ENCODE measurements at places on chromosomes 5 and 9. TPM values are rescaled to one million over a fixed set of nuclear protein-coding genes. Genes with fewer than 3 reads are reported as not detected.
A peak's percentile ranks its signal among the peaks of the same experiment; 100 is the strongest.

- no peak for DNase-seq
- H3K4me1 ChIP-seq, result peaks cover 5% of the 10 kb centered on the region
- H3K27me3 ChIP-seq, result no peaks in the 10 kb centered on the region
- H3K4me3 ChIP-seq, result no peak overlapping the region
Measured at GRCh38 chr5:132877938-132878337, 4.5 kb downstream of the LEAP2 start.

DNA sequence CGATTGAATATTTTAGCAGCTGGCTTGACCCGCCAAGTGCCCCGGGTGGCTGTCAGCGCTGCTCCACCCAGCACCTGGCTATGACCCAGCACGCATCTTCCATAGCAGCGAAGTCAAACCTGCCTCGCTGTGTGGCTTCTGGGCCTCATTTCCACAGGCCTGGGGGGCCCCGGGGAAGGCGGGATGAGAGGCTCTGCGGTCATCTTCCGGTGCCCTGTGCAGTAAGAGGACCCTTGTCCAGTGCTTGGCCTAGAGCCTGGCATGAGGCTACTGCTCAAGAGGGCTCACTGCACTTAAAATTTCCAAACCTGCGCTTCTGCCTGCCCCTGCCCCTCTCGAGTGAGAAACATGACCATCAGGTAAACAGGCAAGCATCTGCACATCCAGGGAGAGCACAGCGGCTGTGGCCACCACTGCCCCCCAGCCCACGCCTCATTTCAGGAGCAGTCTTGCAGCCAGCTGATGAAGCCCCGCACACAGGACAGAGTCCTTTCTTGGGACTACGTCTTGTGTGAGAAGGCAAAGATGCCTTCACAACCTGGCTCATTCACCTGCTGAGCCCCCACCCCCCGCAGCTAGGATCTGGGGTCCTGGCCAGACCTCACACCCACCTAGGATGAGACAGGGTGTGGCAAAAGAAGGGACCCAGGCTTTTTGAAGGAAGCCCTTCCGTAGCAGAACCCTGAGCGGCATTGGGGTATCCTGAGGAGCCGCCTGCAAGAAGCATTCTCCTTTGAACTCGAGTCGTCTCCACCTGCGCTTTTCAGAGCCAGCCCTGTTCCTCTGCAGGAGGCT lies 69.5 kb upstream of the UNC5A start:
- no peak overlapping the region for H3K27ac ChIP-seq
- peak; percentile 69 for DNase-seq
- no peak overlapping the region for H3K4me3 ChIP-seq
- no peaks in the 10 kb centered on the region for H3K4me1 ChIP-seq

Gene PFN3
- not detected for total RNA-seq

DNA sequence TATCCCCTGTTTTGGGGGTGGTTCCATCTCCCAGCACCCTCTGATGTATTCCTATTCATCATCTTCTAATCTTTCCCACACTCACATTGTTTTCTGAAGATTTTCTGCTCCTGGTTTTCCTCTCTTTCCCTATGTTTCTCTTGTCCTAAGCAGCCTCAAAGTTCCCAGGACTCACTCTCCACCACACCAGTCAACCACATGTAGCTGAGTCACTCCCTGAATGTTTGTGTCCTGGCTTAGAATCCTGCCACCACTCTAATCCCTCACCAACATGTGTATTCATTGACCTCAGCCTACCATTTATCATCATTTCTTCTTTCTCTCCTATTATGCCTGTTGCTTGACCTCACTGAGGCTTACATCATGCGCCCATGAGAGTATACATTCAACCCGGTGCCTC lies 282.4 kb upstream of the ADAMTS16 start:
- no peaks in the 10 kb centered on the region for H3K4me1 ChIP-seq
- DNase-seq, result no peak
- H3K36me3 ChIP-seq, result no peaks in the 10 kb centered on the region
- no peak overlapping the region for H3K27ac ChIP-seq

DNA sequence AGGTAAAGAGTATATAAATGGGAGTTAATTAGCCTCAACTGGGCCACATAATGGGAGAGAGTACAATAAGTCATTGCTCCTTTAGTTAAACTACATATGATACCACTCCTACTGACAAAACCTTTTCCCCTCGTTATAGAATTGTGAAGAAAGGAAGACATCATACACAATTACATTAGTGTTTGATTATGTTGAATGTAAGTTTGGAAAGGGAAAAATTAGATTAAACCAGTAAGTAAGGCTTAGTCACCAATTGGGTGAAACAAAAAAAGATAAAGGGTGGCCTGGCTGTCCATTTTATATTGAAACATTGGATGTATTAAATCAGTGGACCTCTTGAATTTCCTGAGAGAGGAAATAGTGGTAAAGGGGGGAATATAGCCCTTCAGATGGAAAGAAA lies 464.3 kb upstream of the PAPPA start:
- no peak overlapping the region for H3K4me3 ChIP-seq
- H3K27me3 ChIP-seq, result no peaks in the 10 kb centered on the region
- no peaks in the 10 kb centered on the region for H3K36me3 ChIP-seq
- H3K27ac ChIP-seq, result no peak overlapping the region
- H3K4me1 ChIP-seq, result no peaks in the 10 kb centered on the region

- H3K27me3 ChIP-seq, result no peaks in the 10 kb centered on the region
- no peaks in the 10 kb centered on the region for H3K36me3 ChIP-seq
- H3K27ac ChIP-seq, result no peak overlapping the region
- H3K4me3 ChIP-seq, result no peak overlapping the region
Measured at GRCh38 chr5:157535042-157535865, 40.3 kb downstream of the ADAM19 start.

DNA sequence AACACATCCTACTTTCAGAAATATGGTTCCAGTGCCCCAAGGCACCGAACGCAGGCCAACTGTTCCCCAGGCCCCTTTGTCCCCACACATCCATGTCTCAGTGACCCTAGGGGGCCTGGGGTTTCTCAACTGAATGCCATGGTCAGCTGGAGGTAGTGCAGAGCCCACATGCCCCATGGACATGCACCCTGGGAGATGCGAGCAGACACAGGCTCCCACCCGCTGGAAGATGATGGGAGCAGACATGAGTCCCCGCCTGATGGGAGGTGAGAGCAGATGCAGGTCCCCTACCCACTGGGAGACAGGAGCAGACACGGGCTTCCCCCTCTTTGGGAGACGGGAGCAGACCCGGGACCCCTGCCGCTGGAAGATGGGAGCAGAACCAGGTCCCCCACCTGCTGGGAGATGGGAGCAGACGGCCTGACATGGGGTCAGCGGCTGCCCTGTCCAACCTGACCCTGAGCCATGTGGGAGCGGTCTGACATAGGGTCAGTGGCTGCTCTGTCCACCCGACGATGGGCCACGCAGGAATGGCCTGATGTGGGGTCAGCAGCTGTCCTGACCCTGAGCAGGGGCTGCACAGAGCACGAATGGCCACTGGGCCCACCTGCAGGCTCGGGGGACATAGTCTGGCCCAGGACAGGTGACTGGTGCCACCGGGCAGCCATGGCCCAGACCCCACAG lies 18.4 kb downstream of the ZDHHC11B start:
- H3K4me1 ChIP-seq, result no peaks in the 10 kb centered on the region
- H3K27me3 ChIP-seq, result no peaks in the 10 kb centered on the region
- H3K27ac ChIP-seq, result no peak overlapping the region

DNA sequence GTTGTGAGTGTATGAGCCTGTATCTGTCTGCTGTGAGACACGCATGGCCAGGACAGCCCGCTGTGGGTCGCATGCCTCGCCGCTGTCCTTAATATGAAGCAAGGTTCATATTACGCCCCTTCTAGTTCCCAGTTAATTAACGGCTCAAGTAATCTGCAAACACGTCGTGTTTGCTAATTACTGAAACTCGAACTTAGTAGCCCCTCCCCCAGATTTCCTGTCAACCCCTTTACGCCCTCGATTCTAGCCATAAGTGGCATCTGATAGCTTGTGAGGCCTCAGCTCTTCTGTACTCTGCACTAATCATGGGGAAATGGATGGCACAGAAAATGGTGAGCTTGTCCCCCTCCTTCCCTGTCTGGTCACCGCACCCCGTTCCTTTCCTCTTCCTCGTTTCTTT lies 116.9 kb upstream of the OTULINL start:
- no peak overlapping the region for H3K4me3 ChIP-seq
- no peaks in the 10 kb centered on the region for H3K27me3 ChIP-seq
- DNase-seq, result no peak
- H3K27ac ChIP-seq, result no peak overlapping the region
- peaks cover 3% of the 10 kb centered on the region for H3K36me3 ChIP-seq

Gene CDO1
- total RNA-seq, result 27.7 TPM

DNA sequence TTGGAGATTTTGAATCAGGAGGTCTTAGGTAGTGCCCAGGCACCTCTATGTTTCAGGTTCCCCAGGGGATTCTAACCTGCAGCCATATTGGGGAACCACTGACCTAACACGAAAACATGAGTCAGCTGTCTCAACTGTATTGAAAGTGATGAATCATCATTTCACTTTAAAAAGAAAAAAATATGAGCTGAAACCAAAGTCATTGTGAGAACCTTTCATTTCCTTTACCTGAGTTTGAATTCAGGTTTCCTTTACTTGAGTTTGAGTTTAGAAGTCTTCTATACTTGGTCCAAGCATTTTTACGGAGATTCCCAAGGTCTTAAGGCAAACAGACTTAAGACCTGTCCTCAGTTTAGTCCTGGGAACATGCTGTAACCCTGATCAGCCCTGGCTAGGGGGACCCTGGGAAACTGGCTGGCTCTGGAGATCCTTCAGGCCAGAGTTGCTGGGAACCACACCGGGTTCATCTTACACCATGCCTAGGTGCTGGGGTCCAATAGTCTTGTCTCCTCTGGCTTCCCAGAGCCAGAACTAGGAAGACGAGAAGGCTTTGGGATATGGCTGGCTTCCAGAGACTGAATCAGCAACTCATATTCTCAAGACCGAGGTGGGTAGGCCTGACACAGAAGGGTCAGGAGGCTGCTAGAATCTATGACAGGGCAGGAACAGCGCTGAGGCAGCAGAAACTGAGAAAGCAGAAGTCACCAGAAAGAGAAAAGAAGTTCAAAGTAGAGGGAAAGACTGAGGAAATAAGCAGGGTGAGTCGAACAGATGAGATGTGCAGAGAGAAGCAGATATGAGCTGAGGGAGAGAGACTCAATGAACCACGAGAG lies 16.4 kb upstream of the PDCD1LG2 start:
- no peaks in the 10 kb centered on the region for H3K36me3 ChIP-seq
- no peaks in the 10 kb centered on the region for H3K4me1 ChIP-seq
- H3K4me3 ChIP-seq, result no peak overlapping the region
- H3K27ac ChIP-seq, result no peak overlapping the region

Gene GCNT1
- 8.6 TPM for total RNA-seq

DNA sequence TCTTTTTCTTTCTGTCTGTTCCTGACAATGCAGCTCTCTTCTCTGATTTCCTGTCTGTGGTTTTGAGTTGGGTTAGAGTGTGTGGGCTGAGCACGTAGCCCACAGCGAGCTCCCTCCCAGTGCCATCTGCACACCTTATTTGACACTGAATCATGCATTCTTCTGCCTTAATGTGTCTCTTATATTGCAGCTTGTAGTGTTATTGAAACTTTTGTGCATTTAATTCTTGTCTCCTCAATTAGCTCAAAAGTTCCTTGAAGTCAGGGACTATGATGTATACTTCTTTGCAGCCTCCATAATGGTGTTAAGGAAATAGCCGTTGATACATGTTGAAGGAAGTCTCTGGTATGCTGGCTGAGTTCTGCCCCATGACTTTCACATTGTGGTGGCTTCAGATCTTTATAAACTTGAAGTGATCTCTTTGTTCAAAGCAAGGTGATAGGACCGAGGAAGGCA lies 576.2 kb upstream of the CLINT1 start:
- H3K27ac ChIP-seq, result no peak overlapping the region
- H3K4me3 ChIP-seq, result no peak overlapping the region
- no peak for DNase-seq
- no peaks in the 10 kb centered on the region for H3K27me3 ChIP-seq

GRCh38 chr5:56815658-56816545 lies 553 bp downstream of the MAP3K1 start:
- H3K36me3 ChIP-seq, result no peaks in the 10 kb centered on the region
- H3K4me1 ChIP-seq, result no peaks in the 10 kb centered on the region
- peak overlapping the region; percentile 90 for H3K4me3 ChIP-seq
- peak; percentile 81 for DNase-seq
- no peaks in the 10 kb centered on the region for H3K27me3 ChIP-seq

Gene SLC1A1
- 3.0 TPM for total RNA-seq

GRCh38 chr9:96219026-96219899 lies 82.7 kb downstream of the HSD17B3 start:
- no peak overlapping the region for H3K27ac ChIP-seq
- no peaks in the 10 kb centered on the region for H3K4me1 ChIP-seq
- H3K36me3 ChIP-seq, result no peaks in the 10 kb centered on the region
- peak; percentile 86 for DNase-seq
- no peaks in the 10 kb centered on the region for H3K27me3 ChIP-seq
- H3K4me3 ChIP-seq, result no peak overlapping the region

Gene WDR31
- total RNA-seq, result 1.1 TPM

GRCh38 chr9:69744688-69745380 lies 15.0 kb downstream of the PTAR1 start:
- no peak for DNase-seq
- H3K27ac ChIP-seq, result no peak overlapping the region
- H3K36me3 ChIP-seq, result peaks cover 2% of the 10 kb centered on the region
- H3K27me3 ChIP-seq, result no peaks in the 10 kb centered on the region

Data from aorta (tissue), 5 donors.